ENCODE measurements at places on chromosomes 16 and 17.

GRCh38 chr16:49352892-49353291 lies 20.7 kb upstream of the C16orf78 start:
- DNase-seq = no peak

DNA sequence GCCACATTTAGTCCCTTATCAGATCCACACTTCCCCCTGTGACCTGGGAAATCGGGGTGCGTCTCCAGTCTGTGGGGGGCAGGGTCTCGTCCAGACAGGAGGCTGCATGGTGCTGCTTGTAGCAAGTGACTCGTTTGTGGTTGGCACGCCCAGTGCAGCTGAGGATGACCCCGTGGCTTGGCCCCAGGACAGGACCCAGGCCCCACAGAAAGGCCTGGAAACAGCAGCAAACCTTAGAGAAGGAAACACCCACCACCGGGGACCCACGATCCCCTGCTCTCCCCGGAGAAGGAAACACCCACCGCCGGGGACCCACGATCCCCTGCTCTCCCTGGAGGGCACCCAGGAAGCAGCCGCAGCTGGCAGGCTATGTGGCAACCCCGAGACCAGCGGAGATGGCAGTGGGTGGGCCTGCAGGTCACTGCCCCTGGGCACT lies 8.2 kb upstream of the C16orf95 start:
- DNase-seq = no peak

DNA sequence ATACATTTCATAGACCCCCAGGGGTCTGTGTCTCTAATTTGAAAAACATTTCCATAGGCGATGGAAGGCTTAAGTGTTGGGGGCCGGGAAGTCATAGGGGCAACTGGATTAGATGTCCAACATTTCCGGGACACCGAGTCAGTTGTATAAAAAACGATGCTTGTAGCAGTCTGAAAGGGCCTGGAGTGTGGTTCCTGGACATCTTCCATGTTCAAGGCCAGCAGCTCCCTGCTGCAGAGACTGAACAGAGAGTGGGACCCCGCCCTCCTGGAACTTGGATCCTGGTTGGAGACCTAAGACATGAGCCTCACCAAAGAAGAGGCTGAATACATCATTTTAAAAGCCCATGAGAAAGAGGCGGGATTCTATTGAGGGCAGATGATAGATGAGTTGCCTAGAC lies 82.0 kb upstream of the ZNF423 start:
- no peak for DNase-seq

- no peak for DNase-seq
Measured at GRCh38 chr17:45306094-45306493, 10.7 kb downstream of the MAP3K14 start.

DNA sequence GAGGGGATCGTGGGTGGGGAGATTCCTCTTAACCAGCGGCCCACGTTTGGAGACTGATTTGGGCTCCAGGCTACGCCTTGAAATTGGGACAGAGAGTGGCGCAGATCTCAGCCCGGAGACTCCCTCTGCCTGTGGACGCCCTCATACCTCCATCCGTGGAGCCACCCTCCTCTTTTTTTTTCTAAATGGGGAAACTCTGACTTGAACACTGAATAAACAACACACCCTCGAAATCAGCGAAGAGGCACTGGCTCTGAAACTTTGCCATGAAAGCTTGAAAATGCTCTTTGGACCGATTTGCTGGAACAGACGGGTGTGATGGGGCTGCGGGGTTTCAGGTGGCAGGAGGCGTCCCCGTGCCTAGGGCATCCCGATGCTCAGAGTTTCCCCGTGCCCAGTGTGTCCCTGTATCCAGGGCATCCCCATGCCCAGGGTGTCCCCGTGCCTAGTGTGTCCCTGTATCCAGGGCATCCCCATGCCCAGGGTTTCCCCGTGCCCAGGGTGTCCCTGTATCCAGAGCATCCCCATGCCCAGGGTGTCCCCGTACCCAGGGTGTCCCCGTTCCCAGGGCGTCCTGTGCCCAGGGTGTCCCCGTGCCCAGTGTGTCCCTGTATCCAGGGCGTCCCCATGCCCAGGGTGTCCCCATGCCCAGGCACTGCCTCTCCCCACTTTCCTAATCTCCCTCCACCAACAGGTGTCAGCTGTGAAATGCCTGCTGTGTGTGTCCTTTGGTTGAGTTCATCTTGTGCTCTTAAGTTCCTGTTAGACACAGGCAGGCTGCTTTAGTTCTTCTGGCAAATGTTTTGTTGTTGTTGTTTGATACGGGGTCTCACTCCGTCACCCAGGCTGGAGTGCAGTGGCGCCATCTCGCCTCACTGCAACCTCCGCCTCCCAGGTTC lies 187.0 kb downstream of the SEC14L1 start:
- DNase-seq = no peak

GRCh38 chr17:235831-236640 lies 54.6 kb upstream of the DOC2B start:
- no peak for DNase-seq

DNA sequence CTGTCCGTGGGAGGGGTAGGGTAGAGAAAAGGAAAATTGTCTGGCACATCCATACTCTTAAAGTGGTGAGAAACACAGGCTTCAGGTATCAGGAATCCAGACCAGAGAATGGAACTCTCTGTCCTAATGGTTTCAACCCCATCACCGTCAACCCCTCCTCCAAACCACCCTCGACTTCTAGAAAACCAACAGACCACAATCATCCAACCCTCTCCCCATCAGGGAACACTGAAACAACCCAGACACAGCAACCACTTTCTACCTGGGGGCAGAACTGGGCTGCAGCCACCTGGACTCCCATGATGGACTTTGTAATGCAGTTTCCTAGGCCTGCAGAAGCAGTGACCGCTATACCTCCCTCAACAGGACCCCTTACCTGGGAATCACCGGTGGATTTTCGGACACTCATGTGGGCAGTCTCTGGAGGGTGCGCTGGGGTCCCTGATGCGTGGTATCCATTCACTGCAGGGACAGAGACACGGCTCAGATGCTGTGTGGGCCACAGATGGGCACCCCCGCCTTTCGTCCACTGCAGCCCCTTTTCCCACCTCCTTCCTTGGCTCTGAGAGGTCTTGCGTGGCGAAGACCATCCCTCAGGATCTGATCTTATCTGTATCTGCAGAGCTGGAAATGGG lies 64.3 kb upstream of the RCVRN start:
- DNase-seq = no peak

DNA sequence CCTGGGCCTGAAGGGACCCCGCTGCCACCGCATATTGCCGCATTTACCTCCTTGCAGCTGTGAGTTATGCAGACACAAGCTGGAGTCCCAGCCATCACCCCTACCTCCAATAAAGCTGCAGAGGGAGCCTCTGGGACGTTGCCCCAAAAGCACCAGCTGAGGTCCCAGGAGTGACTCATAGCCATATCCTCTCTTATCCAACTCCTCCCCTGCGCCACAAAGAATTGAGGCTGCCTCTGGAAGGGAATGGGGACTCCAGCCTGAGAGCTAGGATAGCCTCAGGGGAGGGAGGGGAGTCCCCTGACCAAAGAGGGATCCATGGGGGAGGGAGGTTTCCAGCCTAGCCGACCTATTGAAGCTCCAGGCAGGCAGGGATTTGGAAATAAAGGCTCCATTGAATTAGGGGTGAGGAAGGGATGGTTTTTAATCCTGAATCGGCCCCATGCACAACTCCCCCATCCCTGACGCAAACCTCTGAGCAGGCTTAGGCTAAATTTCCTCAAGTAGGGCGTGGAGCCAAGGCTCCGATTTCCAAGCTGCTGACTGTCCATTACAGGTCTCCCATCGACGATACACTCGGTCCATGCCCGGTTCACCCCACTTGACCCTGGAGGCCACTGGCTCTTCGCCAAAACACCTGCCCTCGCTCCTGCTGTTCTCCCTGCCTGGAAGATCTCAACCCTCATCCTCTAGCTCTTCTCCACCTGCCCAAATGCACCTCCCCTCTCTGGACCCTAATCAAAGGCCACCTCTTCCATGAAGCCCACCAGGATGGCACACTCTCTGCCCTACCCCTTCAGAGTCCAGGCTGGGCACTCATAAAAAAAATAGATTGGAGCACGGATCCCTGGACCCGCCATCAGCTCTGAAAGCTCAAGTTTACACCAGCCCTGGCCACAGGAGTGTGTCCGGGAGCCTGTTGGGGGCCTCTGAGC lies 27.5 kb downstream of the PIMREG start:
- no peak for DNase-seq

DNA sequence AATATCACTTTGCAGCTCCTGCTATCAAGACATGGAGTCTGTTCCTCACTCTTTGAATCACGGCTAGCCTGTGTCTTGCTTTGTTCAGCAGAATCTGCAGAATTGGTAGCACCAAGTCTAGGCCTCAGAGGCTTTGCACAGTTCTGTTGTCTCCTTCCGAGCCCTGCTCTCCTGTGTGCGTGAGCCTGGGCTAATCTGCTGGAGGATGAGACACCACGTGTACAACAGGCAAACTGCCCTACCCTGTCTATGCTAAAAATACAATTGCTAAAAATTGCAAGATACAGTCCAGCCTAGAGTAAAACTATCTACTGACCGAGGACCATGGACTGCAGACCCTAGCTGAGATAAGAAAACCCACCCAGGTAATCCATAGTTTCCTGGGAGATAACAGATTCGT lies 484.7 kb downstream of the NPIPA7 start:
- no peak for DNase-seq

Data from anterior cingulate cortex (tissue), 58 donors.